ENCODE measurements at places on chromosomes 2 and 18.

- no peak for DNase-seq
These were observed 28.2 kb downstream of the OSBPL1A start for GRCh38 chr18:24369426-24369825.

DNA sequence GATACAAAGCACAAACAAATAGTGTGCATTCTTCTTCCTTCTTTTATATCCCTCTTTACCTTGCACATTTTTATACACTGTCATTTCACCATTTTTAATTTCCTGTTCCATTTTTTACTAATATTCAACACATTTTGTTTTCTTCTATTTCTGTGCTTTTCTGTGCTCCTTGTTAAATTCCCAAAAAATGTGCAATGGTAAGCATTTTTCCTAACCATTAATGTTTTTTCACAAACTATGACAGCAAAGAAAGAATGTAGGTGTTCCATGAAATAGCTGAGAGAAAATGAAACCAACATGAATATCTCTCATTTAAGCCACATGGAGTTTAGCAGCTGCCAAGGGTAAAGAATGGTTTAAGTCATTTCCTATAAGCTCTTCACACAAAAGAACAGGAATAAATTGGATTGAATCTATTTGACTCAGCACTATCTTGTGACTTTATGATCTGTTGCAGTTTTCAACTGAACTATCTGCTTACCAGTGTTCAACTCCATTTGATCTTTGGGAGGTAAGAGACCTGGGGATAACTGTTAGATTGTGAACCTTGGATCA lies 145.7 kb upstream of the CDH19 start:
- no peak for DNase-seq

DNA sequence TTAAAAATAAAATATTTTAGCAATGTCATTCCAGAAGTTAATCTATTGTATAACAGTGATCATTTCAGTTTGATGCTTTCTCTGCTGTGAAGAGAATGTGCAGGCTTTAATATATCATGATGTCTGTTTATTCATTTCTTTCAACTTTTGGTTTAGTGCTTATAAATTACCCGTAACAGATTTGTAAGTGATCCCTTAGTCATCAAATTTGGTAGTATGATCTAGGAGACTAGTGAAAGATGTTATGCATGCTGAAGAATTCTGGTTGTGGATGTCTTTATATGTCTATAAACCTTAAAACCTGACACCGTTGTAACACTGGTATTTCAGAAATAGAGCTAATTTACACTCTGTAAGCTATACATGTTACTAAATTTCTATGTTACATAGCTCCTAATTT lies 260.4 kb downstream of the CPS1 start:
- no peak for DNase-seq

GRCh38 chr2:2007551-2008501 lies 263.5 kb upstream of the PXDN start:
- peak; percentile 85 for DNase-seq

DNA sequence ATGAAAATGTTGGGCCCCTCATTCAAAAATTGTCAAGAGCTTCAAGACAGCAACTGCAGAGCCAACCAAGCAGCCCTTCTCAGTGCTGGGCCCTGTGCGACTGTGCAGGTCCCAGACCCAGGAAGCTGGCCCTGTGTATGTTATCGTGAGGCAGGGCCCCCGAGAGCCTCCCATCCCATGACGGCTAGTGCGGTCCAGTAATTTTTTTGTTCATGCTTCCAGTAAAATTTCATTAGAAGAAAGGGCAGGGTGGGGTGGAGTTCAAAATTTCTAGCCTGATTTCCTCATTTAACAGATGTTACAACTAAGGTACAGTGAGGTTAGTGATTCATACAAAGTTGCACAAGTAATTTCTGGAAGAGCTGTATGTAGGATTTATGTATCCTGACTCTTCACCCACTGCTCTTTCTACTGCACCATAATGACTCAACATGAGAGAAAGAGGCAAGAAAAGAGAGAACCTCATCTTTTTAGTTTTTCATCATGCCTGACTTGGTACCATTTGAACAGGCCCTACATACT lies 105.5 kb downstream of the ZEB2 start:
- DNase-seq, result no peak

DNA sequence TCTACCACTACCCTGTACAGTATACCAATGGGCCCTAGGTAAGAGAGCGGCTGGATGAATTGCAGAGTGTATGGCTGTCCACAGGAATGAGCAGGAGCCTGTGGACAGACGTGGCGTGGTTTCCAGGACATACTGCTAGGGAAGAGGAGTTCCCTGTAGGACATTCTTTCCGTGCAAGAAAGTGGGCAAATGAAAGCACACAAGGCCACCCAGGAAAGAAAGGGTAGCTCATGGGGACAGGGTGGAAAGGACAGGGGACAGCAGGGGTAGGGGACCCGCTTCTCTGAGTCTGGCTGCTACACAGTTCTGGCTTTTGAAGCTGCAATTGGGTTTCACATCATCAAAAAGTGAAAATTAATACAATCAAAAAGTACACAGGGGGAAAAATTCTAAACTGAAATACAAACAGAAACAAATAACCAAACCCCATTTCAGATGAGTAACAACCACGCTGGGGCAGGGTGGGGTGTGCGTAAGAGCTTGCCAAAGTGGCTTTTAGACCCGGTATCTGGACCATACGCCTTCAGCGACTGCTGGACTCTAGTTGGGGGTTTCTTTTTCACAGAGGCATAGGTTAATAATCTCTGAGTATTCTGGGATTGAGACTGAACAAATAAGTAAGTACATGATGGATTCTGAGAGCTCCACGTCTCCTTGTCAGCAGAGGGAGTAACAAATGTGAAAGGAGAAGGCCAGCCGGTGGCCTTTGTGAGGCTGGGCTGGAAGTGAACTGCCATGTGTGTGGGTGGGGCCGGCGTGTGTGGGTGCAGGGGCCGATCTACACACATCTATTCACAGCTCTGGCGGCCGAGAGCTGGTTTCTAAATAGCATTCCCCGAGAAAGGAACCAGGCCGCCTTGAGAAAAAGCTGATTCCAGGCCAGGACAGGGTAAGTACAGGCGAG lies 84.0 kb downstream of the HDAC4 start:
- no peak for DNase-seq

GRCh38 chr18:58721566-58722239 lies 50.4 kb downstream of the MALT1 start:
- no peak for DNase-seq

DNA sequence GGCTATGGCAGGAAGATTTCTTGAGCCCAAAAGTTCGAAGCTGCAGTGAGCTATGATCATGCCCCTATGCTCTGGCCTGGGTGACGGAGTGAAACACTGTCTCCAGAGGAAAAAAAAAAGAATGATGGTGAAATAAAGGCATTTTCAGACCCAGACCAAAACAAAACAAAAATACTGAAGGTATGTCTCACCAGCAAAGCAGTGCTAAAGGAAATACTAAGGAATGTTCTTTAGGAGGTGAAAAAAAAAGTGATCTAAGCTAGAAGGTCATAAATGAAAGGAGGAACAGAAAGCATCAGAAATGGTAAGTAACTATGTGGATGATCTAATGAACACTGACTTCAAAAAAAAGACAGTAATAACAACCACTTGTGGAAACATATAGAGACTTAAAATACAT lies 18.7 kb downstream of the SS18 start:
- no peak for DNase-seq

- DNase-seq, result no peak
These were observed 526.6 kb upstream of the PKDCC start for GRCh38 chr2:41521211-41521610.

DNA sequence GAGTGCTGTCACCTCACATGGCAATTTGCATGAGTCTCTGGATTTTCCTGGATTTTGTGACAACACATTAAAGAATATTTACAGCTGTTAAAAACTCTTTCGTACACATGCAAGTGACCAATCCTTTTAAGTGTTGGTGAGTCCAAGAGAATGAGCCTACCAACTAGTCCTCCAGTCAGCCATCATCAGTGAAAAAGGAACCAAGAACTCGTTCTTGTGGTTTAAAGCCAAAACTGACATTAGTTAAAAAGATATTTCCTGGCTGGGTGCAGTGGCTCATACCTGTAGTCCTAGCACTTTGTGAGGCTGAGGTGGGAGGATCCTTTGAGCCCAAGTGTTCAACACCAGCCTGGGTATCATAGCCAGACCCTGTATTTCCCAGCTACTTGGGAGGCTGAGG lies 215.4 kb upstream of the ITGA4 start:
- DNase-seq, result no peak

DNA sequence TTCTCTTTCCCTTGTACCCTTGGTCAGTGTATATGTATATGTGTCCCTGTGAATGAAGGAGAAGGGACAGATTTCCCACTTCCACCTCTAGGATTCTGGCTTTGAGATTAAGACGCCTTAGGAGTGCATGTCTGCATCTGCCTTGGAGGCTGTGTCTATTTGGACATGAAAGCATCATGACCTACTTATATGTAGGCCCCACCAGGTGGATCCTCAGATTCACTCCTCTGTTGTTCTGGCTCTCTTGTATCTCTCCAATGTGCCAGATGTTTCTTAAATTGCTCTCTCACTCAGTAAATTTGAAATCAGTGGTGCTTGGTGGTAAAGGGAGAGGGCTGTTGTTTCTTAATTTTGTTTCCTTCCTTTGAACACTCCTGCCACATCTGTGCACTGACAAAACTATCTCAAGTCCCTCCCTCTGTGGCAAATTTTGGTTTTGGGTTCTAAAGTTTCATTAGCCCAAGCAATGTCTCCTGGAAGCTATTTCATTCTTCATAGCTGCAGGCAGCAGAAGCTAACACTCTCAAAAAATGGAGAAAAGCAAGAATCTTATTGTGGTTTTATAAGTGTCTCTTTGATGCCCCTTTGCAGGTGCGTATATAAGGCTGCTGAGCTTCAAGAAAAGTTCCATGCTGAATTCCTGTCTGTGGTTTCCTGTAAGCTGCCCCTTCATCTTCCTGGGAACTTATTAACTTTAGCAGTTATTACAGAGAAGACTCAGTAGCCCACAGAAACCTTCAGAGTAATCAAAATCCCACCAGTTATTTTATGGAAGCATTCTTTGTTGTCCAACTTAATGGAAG lies 179.7 kb upstream of the SETBP1 start:
- DNase-seq, result no peak

- DNase-seq, result no peak
These were observed 60.6 kb downstream of the LRP2 start for GRCh38 chr2:169301596-169302335.

DNA sequence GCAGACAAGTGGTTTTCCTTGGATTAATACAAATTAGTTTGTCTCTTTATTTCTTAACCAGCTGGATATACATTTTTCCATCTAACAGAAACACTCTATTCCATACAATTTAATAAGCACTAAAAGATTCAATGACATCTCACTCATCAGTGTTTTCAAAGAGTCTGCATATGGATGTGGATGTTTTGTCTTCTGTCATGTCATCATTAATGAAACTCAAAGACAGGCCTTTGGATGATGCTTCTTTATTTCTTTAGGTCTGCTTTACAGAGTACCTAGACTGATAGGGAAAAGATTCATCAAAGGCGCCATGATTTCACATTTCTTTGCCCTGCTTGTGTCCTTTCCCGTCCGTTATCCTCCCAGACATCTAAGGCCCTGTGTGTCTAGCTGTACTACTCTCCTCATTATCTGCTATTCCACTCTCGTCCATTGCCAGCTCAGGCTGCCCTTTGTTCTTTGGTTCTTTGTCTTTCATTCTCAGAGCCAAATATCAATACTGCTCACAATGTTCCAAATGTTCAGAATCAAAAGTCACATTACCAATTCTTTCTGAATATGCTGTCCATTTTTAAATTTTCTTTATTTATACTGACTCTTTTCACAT lies 232.3 kb upstream of the CHAC2 start:
- no peak for DNase-seq

GRCh38 chr2:222545823-222546795 lies 109.8 kb downstream of the FARSB start:
- DNase-seq, result no peak

- no peak for DNase-seq
These were observed at the start of gene ADCY3 for GRCh38 chr2:24920098-24920808. Gene ADCY3, minus strand, starts transcription at chr2:24920237. Its CDS starts 1,250 bp downstream, at chr2:24918987.

GRCh38 chr2:39679805-39680204 lies 14.1 kb downstream of the TMEM178A start:
- DNase-seq, result no peak

GRCh38 chr2:231392431-231393148 lies 2.9 kb upstream of the B3GNT7 start:
- DNase-seq, result no peak

DNA sequence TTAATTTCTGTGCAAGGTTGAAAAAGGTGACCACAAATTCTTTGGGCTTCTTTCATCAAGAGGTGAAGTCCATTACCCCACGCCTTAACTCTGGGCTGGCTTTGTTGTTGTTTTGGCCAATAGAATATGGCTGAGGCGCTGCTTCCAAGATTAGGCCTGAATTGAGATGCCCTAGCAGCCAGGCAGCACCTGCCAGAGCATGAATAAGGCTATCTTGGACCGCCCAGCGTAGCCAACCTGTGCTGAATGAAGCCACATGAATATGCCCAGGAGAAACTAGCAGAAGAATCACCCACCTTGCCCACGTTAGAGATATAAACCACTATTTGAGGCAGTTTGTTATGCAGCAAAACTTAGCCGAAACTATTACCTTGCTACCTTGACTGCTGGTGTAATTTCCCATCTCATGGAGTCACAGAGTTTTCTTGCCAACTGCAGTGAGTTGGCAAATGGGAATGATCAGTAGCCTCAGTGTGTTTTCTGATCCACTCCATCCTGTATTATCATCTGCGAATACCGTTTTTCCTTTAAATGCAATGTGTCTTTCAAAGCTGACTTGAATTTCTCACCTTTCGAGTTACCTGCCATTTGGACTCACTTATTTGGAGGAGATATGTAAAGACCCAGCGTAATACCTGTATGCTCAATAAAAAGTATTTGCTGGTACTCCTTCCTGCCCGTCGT lies 679 bp downstream of the TSGA10 start:
- DNase-seq, result no peak

DNA sequence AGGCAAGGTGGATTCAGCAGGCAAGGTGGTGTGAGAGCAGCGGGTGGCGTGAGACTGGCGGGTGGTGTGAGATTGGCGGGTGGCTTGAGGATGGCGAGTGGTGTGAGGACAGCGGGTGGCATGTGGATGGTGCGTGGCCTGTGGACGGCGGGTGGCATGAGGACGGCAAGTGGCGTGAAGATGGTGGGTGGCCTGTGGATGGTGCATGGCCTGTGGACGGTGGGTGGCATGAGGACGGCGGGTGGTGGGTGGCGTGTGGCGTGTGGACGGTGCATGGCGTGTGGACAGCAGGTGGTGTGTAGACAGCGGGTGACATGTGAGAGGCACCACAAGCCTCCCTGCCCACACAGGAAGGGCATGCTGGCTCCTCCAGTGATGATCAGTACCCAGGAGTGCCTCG lies 186.9 kb upstream of the SALL3 start:
- no peak for DNase-seq

DNA sequence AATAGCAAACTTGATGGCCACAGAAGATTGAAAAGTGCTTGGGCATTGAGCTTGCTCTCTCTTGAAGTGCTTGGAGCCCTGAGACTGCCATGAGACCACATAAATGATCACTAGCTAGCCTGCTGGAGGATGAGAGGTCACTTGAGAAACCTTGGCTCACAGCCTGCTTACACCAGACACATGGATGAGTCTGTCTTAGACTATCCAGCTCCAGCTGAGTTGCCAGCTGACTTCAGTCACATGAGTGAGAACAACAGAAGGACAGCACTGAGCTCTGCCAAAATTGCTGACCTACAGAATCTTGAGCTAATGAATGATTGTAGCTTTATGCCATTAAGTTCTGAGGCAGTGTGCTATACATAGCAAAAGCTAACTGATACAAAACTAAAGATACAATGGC lies 18.1 kb downstream of the NABP1 start:
- DNase-seq, result no peak

Data from DMS 273 treated with DMSO at 0.1 percent for 48 hours (cell line).